ENCODE measurements at places on chromosomes 3 and 15.
A peak's percentile ranks its signal among the peaks of the same experiment; 100 is the strongest.

DNA sequence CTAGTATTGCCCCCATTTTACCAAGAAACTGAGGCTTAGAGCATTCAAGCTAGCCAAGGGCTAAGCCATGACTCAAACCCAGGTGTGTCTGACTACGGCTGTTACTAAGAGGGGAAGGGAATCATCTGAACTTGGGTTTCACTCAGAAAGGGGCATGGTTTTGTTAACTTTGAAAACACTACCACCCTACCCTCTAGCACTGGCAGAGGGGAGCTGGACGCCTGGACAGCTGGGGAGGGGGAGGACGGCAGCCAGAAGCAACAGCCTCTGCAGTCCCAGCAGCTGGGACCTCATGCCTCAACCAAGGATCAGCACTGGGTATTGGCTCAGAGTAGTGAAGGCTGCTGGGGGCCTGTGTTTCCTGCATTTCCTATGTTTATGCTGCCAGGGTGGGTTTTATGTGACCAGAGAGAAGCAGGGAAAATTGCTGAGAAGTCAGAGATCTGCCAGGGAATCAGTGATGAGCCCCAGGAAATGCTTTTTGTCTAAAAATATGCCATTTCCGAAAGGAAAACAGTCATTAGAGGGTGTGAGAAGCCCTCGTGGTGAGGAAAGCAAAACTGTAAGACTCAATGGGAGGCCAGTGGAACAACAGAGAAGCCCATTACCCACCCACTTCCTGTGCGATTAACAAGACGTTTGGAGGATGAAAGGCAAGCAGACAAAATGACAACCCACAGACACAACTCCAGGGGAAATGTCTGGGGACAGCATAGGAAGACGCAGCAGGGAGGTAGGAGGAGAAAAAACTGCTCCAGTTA is 41.2 kb downstream of the LIPC start:
- DNase-seq: no peak

DNA sequence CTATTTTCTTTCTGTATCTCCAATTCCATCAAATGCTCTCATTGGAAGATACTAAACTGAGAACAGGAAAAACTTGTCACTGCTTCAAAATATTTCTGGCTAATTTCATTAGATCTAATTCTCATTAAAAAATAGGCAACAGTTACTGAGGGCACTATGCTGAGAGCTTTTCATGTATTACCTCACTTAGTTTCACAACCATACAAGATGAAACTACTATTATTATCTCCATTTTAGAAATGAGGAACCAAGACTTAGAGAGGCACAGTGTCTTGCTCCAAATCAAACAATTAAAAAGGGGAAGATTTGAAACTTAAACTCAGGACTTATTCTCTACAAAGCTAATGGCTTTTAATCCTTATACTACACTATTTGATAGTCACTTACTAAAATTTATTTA is 7.2 kb upstream of the OTOL1 start:
- DNase-seq: no peak

- no peak for DNase-seq
Measured at GRCh38 chr3:130300888-130301287, 44.6 kb upstream of the COL6A5 start.

GRCh38 chr3:98734306-98734705 is 28.8 kb upstream of the ST3GAL6 start:
- peak; percentile 16 for DNase-seq

DNA sequence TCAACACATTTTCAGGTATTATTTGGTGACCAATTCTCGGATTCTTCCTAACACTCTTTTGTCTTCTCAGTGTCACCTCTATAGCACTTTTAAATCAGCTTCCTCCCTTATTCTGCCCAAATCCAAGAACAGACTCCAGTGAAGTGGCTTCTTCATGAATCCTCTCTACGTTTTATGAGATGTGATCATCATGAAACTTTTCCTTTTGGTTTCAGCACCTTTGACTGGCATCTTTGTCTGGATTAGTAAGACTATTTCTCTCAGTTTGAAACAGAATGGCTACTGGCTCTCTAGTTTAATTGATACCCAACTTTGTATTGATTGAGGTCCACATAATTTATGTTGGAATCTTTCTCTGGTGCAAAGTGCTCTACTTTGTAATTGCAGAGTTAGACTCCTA is 45.6 kb downstream of the CMC1 start:
- no peak for DNase-seq

DNA sequence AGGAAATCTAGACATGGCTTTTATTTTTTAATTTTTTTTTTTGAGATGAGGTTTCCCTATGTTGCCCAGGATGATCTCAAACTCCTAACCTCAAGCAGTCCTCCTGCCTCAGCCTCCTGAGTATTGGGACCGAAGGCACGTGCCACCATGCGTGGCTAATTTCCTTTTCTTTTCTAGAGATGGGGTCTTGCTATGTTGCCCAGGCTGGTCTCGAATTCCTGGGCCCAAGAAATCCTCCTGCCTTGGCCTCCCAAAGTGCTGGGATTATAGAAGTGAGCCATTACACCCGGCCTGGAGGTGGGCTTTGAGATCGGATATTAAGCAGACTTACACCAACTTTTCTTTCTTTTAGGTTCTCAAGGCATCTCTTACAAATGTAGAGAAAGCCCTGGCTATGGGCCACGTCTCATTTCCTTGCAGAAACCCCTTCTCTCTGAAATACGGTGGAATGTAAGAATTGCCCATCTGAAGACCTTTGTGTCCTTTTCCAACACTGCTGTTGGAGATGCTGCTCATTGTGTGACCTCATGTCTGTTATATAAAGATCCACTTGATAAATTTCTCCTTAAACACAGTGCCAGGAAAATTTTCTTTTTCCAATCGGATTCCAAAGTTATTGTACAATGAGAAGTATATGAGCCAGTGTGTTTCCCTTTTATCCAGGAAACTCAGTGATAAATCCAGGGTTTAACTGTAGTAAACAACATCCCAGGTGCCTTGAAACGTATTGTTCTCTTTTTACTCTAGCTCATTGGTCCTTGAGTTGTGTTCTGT is 36.8 kb upstream of the CFAP161 start:
- no peak for DNase-seq

DNA sequence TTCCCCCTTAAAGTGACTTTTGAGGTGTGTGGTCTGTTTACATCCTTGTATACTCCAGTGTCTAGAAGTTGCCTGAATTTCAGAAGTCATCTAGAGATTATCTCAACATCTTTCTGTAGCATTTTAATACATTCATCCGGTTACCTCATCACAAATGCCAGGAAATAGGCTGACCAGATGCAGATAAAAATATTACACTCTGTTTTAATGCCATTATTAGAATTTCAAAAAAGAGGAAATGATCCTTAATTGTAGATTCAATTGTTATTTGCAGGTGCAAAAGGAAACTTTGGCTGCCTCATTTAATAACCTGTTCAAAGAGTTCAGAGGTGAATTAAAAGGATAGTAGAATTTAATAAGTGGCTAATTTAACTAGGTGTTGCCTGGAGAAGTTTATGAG is 290.9 kb downstream of the C3orf38 start:
- DNase-seq: no peak

DNA sequence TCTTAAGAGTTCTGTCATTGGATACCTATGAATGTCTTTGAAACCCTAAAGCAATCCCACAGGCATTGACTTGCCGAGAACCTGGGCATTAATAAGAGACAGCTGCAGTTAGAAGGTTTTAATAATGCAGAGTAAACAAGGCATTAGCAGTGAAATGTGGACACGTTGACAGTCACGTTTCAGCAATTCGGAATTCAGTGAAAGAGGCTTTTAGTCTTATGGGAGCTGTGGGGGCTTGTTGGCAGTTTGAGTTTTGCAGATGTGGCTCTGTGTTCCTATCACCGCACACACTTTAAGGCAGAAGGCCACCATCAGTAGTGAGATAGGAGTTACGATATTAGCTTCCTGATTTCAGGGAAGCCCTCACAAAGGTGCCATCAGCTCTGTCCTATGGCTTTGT is 145.2 kb upstream of the NUDT16 start:
- DNase-seq: no peak

Measured in kidney (tissue), 22 donors.